Osteocyte (in vitro differentiated cells): ENCODE measurements at places on chromosomes 5 and 9.

DNA sequence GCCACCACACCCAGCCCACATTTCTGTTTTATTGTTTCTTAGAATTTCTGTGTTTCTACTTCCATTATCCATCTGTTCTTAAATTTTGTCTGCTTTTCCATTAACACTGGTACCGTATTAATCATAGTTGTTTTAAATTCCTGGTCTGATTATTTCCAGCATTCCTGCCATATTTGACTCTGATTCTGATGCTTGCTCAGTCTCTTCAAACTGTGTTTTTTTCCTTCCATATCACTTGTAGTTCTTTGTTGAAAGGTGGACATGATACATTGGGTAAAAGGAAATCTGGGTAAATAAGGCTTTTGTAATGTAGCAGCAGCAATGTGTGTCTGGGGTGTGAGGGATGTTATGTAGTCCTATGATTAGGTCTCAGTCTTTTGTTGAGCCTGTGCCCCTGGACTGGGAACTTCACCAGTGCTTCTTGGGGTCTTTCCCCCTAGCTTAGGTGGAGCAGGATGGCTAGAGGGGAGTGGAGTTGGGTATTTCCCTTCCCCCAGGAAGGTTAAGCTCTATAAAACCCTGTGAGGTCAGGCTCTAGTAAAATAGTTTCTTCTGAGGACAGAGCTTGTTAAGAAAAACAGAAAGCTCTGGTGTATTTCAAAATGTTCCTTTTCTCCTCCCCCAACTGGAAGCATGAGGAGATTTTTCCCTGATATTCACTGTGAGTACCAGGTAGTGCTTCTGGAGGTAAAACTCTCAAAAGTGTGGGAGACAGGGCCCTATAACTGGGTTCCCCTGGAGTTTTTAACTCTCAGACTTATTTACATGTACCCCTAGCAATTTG, 10.1 kb upstream of the TMOD1 start:
- DNase-seq = no peak

GRCh38 chr9:18748251-18748701, 274.3 kb downstream of the ADAMTSL1 start:
- no peak for DNase-seq

DNA sequence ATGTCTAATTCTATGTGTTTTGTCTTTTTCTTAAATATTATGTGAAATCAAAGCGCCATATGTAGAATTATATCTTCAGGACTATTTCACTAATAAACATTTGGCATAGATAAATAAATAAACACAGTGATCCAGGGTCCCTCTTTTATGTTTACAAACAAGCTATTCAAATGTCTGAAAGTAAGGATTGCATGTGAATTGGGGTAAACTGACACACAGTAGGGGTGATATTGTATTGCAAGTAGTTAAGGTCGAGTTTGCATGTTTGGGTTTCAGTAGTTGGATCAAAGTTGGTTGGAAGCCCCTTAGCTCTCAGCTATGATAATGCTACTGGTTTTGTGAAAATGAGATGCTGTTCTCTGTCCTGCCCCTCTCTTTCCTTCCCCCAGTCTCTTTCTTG, 11.4 kb downstream of the ISL1 start:
- DNase-seq = no peak

- DNase-seq = no peak
These were observed 4.3 kb downstream of the MGAT4B start for GRCh38 chr5:179802207-179802883.

- DNase-seq = no peak
These were observed 151.1 kb downstream of the ESM1 start for GRCh38 chr5:54834121-54834842.

GRCh38 chr5:68994645-68995044, 99.2 kb upstream of the SLC30A5 start:
- no peak for DNase-seq

DNA sequence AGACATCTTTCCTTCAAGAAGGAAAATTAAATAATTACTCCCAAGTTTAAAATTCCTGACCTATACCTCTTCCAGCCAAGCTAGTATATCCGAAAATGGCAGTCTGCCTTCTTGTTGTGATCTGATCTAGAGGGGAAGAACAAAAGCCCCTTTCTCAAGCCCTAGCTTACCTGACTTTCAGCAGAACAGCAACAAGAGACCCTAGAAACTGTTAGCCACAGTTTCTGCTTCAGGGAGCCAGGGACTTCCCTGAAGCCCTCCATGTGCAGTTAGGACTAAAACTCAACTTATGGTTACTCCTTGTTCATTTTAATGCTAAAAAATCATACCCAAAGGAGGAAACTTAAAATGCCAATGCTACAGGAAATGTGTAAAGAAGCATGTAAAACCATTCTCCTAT, 366.7 kb upstream of the CTNND2 start:
- DNase-seq = no peak

- DNase-seq = no peak
These were observed 20.9 kb upstream of the COMMD10 start for GRCh38 chr5:116063950-116064349.

DNA sequence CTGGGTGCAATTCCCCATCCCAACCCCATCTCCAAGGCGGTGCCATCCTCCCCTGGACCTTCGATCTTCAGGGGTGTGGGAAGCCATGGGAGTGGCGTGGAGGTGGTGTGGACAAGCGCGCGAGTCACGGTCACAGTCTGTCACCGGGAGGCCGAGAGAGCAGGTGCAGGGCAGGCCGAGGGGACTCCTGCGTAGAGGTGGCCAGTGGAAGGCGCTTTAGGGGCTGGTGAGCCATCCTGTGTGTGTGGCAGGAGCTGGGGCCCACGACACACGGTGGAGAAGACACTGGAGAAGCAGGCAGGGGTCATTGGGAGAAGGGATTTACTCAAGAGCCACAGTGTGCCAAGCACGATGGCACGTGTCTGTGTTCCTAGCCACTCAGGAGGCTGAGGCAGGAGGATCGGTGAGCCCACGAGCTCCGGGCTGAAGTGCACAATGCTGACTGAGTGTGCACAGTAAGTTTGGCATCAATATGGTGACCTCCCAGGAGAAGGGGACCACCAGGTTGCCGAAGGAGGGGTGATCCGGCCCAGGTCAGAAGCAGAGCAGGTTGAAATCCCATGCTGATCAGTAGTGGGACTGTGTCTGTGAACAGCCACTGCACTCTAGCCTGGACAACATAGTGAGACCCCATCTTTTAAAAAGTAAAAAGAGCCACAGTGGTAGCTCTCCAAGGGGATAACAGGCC, 145.1 kb upstream of the PHYKPL start:
- DNase-seq = no peak

DNA sequence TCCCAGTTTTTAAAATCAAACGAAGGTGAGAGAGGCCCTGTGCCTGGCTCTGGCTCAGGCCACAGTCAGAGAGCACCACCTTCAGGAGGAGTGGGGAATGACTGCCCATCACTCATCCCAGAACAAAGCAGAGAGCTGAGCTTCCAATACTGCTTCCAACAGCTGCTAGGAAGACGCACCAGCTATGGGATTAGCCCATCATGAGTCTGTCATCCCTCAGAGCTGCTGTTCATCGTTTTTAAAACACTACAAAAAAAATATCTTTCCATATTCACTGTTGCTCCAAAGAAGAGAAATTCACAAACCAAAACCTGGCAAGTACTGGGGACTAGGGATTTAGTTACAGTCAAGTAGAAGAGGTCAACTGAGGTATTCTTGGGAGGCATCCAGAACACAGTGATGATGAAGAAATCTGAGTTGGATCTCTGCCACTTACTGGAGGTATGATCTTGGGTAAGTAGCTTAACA, 102.4 kb downstream of the CDK5RAP2 start:
- no peak for DNase-seq

GRCh38 chr5:177445917-177446199, 756 bp upstream of the PRR7 start:
- no peak for DNase-seq

DNA sequence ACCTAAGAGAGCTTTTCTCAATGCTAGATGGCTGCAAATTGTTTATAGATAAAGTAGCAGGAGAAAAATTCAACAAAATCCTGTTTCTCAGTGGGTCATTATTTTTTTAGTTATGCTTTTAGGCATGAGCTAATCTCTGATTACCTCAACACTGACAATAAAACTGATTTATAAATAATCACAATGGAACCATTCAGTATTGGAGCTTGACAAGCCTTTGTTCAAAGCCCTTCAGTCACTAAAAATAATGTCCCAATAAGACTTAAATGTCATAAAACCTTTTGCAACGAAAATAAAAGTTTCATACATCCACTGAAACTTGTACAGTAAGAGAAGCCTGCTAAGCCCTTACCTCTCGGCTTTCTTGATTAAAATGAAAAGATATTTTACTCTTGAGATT, 27.2 kb downstream of the PTPDC1 start:
- no peak for DNase-seq

- DNase-seq = no peak
These were observed 75.0 kb upstream of the SAP30L start for GRCh38 chr5:154370813-154371212.

DNA sequence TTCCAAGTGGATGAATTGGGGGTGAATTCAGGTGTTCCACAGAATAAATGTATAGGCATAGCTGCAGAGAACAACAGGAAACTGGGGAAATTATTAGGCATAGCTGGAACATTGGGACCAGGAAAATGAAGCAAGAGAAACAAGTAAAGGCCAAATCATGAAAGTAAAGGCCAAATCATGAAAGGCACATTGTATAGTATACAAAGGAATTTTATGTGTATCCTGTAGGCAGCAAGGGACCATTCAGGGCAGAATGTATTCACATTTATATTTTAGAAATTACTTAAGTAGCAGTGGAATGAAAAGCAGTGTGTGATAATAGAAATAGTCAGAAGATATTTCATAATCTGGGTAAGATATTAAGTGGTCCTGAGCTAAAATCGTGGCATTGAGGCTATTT, 127.3 kb upstream of the GRHPR start:
- no peak for DNase-seq

- DNase-seq = no peak
These were observed 97.2 kb upstream of the DNAH5 start for GRCh38 chr5:14041528-14042192.

DNA sequence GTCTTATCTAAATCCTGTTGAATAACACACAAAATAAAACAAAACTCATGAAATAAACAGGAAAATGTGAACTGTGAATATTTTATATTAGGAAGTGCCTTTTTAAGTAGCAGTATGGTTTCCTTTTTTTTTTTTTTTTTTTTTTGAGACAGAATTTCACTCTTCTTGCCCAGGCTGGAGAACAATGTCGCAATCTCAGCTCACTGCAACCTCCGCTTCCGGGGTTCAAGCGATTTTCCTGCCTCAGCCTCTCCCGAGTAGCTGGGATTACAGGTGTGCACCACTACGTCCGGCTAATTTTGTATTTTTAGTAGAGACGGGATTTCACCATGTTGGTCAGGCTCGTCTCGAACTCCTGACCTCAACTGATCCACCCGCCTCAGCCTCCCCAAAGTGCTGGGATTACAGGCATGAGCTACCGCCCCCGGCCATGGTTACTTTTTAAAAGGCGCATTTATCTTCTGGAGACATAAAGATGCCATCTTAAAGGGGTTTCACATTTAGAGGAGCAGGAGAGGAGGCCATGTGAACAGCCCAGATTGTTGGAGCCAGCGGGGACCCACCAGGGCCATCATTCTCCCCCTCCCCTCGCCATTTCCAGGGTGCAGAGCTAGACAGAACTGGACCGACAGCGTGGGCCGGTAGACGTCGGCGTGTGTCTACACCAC, 64.1 kb downstream of the ROR2 start:
- no peak for DNase-seq

GRCh38 chr5:80240368-80240986, 15.4 kb downstream of the SERINC5 start:
- DNase-seq = no peak

DNA sequence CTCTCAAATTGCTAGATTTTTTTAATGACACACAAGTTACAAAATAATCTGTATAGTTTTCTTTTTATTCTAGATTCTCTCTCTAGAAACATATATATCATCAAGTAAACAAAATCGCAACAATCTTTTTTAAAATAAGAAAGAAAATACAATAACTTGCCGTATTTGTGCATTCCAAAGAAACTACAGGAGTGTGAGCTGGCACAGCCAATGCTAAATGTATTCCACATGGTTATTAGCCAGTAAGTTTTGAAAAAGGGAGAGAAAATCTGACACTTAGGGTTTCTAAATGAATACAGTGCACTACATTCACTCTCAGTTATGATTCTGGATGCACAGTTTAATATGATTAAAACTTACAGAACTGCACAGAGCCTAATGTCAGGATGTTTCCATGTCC, 117.9 kb downstream of the BNC2 start:
- no peak for DNase-seq
